M059J (cell line): ENCODE measurements at places on chromosomes 1 and 21. TPM values are rescaled to one million over a fixed set of nuclear protein-coding genes. Genes with fewer than 3 reads are reported as not detected.

DNA sequence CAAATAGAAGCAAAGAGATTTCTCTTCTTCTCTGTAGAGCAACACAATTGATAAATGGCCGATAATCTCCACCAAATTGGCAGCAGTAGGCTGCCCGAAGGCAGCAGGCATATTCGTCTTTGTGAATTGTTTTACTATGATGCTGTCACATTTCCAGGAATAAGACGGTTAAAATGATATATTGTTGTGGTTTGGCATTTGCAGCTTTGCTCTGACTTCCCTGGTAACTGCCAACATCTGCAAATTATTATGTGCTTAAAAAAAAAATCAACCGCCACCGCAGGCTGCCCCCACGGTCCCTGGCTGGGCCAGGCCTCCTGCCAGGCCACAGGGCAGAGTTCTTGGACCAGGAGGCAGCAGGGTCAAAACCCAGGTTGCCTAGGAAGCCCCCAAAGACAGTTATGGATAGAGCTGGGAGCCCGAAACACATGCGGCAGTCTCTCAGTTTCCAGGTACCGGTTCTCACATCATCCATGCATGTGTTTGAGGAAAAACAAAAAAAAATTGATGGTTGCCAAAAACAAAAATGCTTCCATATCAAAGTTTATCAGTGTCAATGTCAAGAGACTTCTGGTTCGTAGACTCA, 179.3 kb downstream of the ETS2 start:
- peak; percentile 93 for DNase-seq

GRCh38 chr1:204287466-204287891, 72.2 kb downstream of the PLEKHA6 start:
- no peak for DNase-seq

DNA sequence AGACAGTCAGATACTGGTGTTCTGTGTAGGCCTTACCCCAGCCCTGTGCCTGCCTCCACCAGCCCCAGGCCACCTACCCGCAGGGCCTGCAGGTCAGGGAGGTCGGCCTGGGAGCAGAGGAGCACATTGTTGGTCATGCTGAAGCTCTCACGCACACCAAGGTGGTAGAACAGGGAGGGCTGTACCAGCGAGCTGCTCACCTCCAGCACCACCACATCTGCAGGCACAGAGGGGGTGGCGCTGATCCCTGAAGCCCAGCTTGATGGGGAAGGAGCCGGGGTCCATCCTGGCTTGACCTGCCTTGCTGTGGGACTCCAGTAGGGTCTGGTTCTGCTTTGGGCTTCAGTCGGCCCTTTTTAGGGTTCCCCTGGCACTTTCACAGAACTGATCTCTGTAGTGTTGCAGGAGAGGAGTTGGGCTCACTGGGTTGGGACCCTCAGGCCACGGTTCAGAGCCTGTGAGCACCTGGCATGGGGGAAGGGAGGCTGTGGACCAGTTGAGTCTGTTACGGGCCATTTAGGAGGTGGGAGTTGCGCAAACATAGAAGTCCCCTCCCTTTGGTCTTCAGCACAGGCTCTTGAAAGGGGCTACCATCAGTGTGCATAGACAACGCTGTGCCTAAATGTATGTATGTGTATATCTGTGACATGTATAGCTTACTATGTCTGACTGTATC, 1.9 kb downstream of the MAP3K6 start:
- no peak for DNase-seq

Gene KPRP
- not detected in 2 replicates for total RNA-seq

DNA sequence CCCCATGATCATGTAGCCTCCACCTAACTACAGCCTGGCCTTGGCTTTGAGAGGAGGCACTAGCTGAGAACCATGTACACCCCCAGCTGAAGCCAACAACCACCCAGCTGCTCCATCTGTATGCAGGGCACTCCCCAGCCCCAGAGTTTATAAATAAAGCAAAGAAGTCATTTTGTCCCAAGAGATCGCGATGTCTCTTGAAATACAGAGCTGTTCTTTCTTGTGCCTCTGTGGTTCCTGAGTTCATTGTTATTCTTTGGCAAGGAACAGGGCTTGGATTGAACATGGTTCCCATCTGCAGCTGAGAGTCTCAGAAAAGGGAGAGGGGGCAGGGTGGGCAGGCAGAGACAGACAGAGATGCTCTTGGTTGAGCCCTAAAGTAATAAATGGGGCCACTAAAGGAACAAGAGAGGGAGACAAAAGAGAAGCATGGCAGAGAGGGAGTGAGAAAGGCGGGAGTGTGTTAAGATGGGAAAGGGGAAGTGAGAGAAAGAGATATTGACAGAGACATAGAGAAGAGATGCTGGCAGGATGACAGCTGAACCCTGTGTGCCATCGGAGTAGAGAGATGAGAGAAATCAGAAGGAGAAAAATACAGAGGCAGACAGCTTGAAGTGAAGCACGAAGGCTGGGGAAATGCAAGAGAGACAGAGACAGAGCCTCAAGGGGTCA, 63.3 kb downstream of the TNR start:
- no peak for DNase-seq

DNA sequence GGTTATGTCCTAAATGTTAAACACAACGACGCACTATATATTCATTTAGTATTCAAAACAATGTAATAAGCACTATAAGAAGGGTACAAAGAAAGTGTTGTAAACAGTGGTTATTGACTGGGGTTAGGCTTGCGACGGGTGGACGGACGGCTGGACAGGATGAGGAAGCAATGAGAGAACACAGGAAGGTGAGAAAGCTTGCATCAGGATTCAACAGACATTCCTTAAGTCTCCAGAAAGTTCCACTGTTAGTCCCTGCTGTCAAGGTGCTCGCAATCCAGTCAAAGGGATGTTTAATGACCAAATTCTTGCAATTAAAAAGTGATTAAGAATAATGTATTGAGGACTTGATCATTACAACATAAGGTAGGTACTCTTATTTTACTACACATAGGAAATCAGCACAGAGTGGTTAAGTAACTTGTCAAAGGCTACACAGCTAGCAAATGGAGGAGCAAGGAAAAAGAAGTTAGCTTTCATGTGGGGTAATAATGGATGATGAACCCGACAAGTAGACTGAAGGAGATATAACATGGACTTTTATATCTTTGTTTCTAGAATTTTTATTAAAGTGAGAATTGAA, 994 bp upstream of the ACBD6 start:
- DNase-seq, result no peak

Gene IL12RB2
- 0.30 and 0.62 TPM in 2 replicates for total RNA-seq

- no peak for DNase-seq
Measured at GRCh38 chr1:107673006-107673405, 292.0 kb downstream of the VAV3 start.

DNA sequence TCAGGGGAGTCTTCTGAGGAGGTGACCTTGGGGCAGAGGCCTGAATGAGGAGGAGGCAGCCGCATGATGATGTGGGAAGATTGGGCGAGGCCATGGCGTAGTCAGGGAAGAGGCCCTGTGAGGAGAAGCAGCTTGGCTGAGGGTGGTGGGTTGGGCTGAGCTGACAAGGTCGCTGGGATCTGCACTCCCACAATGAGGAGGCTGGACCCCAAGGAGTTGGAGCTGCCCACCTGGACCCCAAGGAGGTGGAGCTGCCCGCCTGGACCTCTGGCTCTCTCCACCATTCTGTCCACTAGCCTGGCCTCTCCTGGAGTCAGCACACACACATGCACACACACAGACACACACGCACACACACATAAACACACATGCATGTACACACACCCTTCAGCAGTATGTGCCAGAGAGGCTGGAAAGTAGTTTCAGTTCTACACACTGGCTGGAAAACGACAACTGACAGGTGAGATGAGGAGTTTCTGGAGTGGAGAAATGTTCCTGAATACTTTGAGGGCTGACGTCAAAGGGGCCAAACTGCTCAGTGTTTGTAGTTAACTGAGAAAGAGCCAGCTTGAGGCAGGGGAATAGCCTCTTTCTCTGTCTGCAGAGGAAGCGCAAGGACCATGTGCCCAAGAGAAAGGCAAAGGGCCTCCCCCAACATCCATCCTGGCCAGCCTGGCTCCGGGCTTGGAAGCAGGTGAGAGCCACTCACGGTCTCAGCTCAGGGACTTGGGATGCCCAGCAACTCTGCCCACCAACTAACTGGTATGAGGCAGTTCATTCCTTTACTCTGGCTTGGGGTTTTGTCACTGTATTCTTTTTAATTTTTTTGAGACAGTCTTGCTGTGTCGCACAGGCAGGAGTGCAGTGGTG, 7.1 kb downstream of the SMPDL3B start:
- DNase-seq, result no peak

Gene RXFP4
- not detected in 2 replicates for total RNA-seq

GRCh38 chr1:151312411-151312810, 14.8 kb downstream of the PI4KB start:
- DNase-seq, result no peak

Gene CLCNKA
- 0.42 TPM in 1 of 2 replicates, not detected in the other for total RNA-seq

Gene CELA2B
- total RNA-seq, result not detected in 2 replicates

DNA sequence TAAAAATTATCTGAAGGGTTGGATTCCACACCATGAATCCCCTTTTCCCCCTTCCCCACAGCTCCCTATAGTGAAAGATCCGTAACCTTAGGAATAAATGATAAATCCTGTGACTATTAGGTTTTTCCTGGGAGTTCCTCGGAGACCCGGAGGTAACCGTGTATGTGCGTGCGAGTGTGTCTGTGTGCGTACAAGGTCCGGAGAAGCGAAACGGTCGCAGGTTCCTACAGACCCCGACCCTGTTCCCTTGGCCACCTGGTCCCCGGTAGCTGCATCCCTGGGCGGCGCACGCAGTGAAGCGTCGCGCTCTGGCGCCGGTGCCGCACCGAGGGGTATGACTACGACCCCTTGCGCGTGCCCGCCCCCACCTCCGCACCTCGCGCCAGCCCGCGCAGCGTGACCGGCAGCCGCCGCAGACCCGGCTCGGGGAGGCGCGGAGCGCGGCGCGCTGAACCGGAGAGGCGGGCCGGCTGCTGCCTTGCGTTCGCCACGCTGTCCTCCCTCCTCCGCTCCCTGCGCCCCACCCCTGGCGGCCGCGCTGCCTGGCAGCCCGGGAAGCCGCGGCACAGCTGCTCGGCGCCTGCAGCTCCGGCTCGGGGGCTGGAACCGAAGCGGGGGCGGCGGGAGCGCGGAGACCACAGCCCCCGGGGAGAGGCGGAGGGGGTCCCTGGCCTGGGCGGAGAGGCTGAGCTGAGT, at the start of gene AK5:
Gene AK5 (plus strand): TSS at position 529 of the 696 bp plus-strand sequence. CDS start 295 bp downstream, outside the sequence.
- DNase-seq, result peak; percentile 37

DNA sequence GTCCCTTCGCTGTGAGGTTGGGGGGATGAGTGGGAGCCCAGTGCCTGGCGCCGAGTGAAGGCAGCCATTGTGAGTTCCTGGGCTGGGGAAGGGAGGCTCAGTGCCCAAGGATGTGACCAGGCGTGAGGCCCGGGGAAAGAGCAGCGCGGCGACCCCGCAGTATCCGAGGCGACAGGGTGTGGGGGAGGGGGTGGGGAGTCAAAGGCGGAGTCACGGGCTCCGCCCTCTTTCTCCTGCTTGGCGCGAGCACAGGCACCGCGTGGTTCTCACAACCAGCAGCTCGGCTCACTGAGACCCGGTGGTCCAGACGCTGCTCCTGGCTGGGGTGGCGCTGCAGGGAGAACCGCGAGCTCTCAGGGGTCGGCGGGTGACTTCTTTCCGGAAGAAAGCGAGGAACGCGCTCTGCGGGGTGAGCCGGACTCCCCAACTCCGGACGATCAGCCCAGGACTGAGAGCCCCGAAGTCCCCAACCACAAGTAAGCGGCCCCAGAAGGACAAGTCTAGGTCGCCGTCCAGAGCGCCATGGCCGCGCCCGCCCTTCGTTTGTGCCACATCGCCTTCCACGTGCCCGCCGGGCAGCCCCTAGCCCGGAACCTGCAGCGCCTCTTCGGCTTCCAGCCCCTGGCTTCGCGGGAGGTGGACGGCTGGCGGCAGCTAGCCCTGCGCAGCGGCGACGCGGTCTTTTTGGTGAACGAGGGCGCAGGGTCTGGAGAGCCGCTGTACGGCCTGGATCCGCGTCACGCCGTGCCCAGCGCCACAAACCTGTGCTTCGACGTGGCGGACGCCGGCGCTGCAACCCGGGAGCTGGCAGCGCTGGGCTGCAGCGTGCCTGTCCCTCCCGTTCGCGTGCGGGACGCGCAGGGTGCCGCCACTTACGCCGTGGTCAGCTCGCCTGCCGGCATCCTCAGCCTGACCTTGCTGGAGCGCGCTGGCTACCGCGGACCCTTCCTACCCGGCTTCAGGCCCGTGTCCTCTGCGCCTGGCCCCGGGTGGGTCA, at the start of gene HPDL:
Gene HPDL (plus strand): TSS at position 269 of the 997 bp plus-strand sequence. CDS start 254 bp downstream, at position 523.
- no peak for DNase-seq

GRCh38 chr1:150271291-150271959, 1.2 kb upstream of the C1orf54 start:
- DNase-seq, result no peak
